Activated CD4-positive, alpha-beta T cell treated with anti-CD3 and anti-CD28 coated beads, Interleukin-2, amount 50 U/mL, for 4 hours (primary cell): ENCODE measurements at places on chromosomes 4 and X.

- no peak for DNase-seq
These were observed 79.1 kb downstream of the CLCN4 start for GRCh38 chrX:10235851-10236250.

GRCh38 chr4:56668267-56668666 lies 12.8 kb downstream of the HOPX start:
- no peak for DNase-seq

- no peak for DNase-seq
These were observed 74.8 kb upstream of the MTNR1A start for GRCh38 chr4:186630128-186630527.

- DNase-seq = peak; percentile 33
These were observed 107.1 kb downstream of the NSUN7 start for GRCh38 chr4:40856840-40857362.

DNA sequence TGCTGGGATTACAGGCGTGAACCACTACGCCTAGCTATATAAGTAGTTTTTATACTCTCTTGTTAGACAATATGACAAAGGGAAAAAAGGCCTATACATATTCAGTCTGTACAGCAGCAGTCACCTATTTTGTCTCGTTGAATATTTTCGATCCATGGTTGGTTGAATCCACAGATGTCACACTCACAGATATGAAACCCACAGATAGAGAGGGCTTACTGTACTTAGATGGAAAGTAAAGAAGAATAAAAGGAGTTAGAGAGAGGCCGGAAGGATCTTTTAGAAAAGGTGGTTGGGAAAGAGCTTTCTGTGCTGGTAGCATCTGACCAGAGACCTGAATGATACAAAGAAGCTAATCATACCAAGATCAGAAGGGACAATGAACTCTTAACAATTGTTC lies 38.3 kb upstream of the SPINK2 start:
- DNase-seq = no peak

- no peak for DNase-seq
These were observed 87.7 kb downstream of the FHDC1 start for GRCh38 chr4:153023692-153024394.

DNA sequence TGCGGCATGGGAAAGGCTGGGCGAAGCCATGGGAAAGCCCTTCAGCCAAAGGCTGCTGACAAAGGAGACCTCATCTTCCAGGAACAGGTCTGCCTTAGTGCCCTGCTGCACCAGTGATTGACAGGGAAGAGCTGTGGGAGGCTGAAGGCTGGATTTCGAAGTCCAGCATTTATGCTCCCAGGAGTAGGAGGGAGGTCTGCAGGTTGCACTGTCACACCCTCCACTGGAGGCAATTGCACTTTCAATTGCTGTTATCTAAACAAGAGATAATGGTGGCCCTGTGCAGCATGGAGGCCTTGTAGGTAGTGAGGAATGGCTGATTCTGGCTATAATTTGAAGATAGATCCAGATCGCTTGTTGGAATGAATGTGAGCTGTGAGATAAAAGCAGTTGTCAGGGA lies 43.7 kb downstream of the FAM114A1 start:
- no peak for DNase-seq

DNA sequence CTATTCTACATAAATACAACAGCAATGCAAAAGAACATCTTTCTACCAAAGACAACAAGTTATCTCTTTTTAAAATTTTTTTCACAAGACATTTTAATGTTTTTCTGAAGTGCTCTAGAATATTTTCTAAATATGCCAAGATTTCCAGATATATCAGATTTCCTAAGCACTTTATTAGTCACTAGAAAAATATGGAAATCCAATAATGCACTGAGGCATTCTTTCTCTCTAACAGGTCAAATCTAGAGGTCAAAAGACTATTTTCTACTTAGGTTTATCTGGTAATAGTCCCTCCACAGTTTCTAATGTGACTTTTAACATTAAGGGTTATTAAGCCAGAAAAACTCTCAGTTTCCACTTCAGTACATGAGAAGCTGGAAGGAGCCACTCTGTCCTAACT lies 1041.2 kb upstream of the INTU start:
- no peak for DNase-seq

DNA sequence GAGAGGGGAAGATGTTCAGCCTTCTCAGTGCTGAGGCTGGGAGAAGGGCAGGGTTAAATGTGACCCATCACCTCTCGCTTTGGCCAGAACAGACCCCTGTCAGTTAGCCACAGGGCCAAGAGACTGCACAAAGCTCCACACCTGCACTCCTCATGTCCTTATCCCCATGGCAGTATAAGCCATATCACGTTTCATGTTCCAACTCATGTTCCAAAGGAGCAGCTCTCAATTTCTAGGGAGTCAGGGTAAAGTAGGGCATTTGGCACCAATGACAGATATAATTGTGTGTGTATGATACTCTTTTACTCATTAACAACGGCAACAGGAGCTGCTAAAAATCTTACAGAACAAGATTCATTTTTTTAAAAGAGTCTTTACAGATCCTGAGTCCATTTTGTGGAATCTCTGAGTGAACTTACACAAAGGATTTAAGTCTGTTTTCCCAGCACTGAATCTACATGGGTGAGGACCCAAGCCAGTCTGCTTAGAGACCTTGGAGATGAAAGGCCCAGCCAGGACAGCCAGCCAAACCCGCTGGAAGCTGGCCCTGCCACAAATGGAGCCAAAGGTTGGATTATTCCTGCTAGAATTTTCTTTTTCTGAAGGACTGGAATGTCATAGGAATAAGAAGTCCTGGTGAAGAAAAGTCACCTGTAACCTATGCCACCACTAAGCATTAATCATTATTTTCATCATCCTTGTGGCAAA lies 129.1 kb upstream of the SMAD1 start:
- no peak for DNase-seq

DNA sequence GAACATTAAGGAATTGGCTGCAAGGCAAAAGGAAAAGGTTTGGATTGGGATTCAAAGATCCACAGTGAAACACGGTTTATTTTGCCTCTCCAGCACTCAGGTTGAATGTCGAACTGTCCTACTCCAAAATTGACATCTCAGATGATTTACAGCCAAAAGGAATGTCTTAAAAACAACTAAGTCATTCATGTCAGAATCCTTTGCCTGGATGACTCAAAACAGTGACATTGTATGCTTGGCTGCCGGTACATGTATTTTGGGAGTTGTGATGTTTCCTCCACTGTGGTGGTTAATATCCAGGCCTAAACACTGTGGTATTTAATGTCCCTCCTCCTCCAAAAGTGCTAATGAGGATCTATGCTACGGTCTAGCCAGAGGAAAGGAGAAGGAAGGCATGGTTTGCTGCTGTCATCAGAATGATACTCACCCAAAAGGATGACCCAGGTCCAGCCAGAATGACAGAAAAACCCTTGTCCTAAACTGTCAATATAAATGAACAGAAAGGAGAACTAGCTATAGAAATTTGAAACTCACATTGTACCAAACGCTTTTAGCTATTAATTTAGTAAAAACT lies 20.9 kb downstream of the PGM2 start:
- no peak for DNase-seq
